ENCODE measurements at places on chromosomes 5 and 9. TPM values are rescaled to one million over a fixed set of nuclear protein-coding genes. Genes with fewer than 3 reads are reported as not detected.

DNA sequence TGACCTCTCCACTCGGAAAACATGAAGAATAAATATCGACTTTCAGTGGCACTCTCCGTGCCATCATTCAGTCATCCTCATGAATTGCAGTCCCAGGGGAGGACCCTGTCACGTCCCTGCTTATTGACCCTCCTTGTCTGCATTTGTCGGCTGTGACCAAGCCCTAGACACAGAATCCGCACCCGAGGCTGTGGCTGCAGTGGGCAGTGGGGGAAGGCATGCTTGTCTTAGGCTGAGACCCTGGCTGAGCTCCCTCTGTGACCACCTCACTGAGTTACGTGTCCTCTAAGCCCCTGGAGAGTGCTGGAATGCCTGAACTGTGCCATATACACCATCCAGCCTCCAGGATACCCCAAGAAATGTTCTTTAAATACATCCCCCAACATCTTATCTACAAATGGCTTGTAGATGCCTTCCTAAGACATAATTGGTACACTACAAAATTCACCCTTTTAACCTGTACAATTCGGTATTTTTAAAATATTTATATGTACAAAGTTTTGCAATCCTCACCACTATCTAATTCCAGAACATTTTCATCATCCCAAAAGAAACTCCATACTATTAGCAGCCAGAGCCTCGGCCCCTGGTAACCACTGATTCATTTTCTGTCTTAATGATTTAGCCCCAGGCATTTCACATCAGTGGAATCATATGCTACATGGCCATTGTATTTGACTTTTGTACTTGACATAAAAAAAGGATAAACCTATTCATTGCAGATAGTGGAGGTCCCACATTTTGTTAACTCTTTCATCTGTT is 80.8 kb upstream of the ICE1 start:
- no peak for DNase-seq

- DNase-seq = no peak
Observed at GRCh38 chr9:121344184-121344583, 25.9 kb downstream of the STOM start.

INSL4 gene
- not detected for total RNA-seq

DNA sequence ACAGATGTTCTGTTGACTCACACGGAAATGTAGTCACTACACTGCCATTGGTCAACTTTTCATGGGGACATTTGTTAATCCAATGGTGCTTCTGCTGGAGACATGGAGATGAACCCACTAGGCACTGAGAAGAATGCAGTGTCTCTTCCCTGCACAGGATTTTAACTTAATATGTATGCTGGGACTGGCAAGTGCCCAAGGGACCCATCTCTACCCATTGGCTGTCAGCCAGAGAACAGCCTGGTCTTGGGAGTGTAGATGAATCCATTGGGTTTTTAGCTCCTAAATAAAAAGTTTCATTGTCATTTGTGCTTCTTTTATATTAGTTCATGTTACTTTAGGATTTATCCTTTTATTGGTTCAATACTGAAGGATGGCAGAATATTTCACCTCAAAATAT is 195.8 kb upstream of the CDH6 start:
- DNase-seq = no peak

CATSPER3 gene
- total RNA-seq = 0.85 TPM

MXD3 gene
- total RNA-seq = 36.4 TPM

DNA sequence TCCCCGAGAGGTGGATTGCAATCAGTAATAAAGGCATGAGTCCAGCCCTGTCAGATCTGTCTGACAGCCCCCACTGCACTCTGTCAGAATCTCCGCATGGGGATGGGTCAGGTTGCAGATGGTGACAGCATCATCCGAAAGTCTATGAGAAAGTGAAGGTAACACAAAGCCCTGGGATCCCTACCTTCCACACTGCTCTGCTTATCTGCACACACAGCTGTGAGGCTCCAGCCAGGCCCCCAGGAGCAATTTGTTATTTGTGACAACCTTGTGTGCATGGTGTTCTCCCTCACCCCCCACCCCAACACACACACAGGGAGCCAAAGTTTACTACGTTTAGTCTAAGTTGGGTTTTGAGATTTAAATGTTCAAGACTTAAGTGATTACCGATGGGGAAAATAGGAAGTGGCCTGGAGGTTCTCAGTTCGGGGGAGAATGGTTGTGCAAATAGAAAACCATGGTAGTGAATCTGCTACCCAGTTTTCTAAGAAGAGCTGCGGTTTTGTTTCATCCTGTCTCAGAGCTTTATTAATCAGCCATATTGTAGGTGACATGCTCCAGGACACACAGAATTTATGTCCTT is 92.7 kb downstream of the SV2C start:
- DNase-seq = no peak

All from colonic mucosa (tissue), 4 donors.